ENCODE measurements at places on chromosomes 4 and X.

DNA sequence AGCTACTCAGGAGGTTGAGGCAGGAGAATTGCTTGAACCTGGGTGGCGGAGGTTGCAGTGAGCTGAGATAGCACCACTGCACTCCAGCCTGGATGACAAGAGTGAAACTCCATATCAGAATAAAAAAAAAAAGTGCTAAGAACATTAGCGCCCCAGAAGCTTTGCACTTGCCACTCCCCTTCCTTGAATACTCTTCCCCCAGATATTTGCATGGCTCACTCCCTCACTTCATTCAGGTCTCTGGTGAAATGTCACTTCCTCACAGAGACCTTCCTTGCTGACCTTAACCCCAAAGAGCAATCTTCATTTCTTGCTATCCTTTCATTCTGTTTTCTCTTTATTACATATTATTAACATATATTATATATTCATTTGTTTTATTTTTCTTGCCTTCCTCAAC lies 11.3 kb downstream of the CACNA1F start:
- no peak for DNase-seq

DNA sequence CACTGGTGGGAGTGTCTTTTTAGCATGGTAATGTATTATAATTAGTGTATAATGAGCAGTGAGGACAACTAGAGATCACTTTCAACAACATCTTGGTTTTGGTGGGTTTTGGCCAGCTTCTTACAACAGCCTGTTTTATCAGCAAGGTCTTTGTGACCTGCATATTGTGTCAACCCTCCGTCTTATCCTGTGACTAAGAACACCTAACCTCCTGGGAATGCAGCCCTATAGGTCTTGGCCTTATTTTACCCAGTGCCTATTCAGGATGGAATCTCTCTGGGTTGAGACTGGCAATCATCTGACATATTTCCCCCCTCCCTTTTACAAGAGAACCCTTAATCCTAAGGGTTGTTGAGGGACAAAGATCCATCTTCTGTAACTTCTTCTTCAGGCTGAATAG lies 21.9 kb upstream of the ADH4 start:
- DNase-seq = no peak

- no peak for DNase-seq
Observed at GRCh38 chr4:140755774-140756318, 339 bp downstream of the TBC1D9 start.

DNA sequence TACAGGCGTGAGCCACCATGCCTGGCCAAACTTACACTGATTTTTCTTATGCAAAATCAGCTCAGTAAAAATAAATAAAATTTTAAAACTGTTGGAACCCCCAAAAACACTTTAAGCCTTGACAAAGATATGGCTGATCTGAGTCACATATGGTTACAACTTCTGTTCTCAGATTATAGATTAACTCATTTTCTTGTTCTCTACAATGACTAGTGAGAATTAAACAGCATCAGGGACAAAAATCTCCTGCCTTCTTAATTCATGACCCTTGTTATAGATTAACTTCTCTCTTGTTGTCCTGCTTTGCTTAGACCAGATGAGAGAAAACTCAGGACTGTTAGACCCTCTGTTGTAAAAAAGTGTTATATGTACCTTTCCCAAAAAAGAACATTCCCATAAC lies 24.2 kb upstream of the EXOC1L start:
- no peak for DNase-seq

DNA sequence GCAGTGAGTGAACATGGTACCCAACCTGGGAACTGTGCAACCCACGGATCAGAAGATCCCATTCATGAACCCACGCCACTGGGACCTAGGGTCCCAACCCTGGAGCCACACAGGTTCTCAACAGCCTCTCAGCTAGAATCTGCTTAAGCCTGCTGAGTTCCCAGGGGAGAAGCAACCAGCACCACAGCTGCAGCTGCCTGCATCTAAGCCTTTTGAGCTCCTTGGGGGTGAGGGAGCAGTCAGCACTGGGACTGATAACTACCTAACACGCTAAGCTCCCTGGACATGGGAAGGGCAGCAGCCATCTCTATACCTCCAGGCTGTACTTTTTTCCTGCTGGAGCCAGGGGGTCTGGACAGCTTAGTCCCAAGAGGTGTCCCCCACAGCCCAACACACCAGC lies 179.3 kb downstream of the IL15 start:
- DNase-seq = no peak

Measured in HFF-Myc (cell line).